ENCODE measurements at places on chromosomes 4 and X.

DNA sequence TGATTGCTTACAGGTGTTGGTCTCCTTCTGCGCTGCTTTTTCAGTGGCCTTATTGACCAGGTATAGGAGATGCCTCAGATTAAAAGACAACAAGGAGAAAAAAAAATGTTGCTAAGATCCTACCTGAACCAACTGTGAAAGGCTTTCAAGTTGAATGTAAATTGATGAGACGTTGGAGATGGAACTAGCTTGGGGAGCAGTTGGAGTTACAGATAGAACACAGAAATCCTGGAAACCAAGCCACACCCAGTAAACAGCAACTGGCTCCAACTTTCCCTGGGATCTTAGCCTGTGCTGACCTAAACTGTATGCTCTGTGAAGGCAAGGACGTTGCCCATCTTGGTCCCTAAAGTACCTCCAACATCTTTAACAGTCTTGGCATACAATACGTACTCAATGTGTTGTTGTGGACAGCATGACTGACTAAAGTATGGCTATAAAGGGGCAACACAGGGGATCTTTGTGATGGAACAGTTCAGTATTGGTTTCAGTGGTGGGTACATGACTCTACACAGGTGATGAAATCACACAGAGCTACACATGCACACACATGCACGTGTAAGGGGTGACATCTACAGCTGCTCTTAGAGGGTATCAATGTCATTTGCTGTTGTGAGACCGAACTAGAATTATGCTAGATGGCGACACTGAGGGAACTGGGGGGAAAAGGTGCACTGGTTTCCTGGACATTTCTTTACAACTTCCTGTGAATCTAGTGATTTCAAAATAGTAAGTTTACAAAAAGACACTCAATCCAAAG is 22.3 kb downstream of the GAB3 start:
- no peak for DNase-seq

GRCh38 chr4:20323991-20324390 is 72.3 kb downstream of the SLIT2 start:
- DNase-seq, result peak; percentile 37

- no peak for DNase-seq
Observed at GRCh38 chr4:152709675-152710438, 30.1 kb upstream of the TMEM154 start.

GRCh38 chrX:122739770-122740169 is 444.3 kb upstream of the GRIA3 start:
- DNase-seq, result no peak

GRCh38 chr4:40613456-40613855 is 16.2 kb downstream of the RBM47 start:
- DNase-seq, result peak; percentile 61

DNA sequence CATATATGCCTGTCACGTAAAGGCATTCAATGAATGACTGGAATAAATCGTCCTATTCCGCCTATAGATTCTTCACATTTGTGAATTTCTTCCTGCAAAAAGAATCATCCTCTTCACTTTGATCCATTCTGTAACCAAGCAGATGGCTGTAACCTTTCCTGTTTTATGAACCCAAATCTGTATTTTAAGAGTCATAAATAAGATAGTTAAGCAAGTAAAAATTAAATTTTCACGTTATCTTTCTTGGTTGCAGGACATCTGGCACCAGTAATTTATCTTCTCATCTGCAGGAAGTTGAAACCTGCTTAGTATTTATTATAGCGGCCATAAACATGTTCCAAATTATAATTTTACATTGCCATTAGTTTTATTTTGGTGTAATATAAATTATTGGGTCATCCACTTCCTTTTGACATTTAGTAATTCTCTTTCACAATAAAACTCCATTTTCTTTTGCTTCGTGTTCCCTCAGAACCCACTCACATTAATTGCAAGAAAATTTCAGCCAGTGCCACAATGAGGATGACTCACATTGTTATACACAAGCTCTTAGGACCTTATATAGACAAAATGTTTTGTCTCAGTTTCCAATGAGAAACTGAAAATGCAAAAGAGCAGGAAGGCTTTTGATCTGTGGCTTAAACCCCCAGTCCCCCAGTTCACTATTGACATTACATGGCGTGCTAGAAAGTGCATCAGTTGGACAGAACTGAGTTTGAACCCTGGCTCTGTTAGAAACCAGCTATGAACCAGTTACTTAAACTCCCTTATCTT is 51.1 kb downstream of the TMEM156 start:
- peak; percentile 15 for DNase-seq

- DNase-seq, result no peak
Observed at GRCh38 chr4:178316211-178316610, 874.0 kb upstream of the AGA start.

DNA sequence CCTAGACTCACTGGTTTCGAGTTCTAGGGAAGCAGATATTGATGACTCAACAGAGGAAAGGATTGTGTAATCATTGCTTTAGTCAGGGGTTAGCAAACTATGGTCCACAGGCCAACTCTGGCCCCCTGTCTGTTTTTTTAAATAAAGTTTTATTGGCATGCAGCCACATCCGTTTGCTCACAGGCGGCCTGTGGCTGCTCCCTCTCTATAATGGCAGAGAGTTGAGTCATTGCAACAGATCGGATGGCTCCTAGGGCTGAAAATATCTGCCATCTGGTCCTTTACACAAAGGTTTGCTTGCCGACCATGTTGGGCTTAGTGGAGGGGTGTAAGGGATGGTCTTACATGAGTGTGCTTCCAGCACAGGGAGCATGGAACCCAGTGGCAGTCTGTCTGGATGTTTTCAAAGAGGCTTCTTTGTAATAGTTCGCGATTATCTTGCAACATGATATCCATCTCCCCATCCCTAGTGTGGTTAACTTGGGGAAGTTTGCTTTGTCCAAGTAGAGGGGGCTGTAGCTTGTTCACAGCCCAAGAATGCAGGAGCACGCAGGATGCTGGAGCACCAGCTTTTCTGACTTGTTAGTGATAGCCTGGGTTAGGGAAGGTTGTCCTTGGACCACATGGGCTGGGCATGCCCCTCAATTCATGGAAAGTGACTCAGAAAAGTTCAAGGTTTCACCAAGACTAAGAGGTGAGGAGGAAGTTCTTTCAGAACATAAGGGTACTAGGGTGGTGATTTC is 59.3 kb upstream of the CLDN34 start:
- peak; percentile 46 for DNase-seq

GRCh38 chr4:140027101-140027500 is 126.9 kb downstream of the MAML3 start:
- no peak for DNase-seq

GRCh38 chrX:39238006-39238405 is 436.7 kb downstream of the MID1IP1 start:
- DNase-seq, result no peak

GRCh38 chr4:8651661-8652180 is 59.2 kb downstream of the CPZ start:
- no peak for DNase-seq

GRCh38 chrX:140983730-140984129 is 18.7 kb upstream of the SPANXB1 start:
- no peak for DNase-seq

DNA sequence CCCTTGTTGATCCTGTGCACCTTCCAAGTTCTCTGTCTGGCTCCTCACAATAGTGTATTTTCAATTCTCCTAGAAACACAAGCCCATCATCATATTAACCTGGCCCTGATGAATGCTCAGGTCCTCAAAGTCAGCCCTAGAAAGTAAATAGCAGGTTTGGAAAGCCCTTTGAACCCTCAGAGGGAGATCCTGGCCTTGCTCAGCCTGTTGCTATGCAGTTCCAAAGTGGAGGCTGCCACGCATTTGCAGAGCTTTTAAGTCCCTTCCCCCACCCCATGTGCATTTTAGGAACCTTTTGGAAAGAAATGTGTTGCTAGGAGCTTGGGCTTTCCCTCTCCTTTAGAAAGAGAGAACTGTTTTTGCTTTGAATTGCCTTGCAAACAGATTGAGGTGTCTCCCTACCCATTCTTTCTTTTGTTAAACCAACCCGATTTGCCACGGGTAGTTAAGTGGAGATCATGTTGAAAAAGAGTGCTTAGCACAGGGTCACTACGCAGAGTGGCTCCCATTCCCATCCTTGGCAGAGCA is 12.2 kb downstream of the MAMLD1 start:
- no peak for DNase-seq

- no peak for DNase-seq
Observed at GRCh38 chr4:40425799-40426574, 90.9 kb downstream of the CHRNA9 start.

DNA sequence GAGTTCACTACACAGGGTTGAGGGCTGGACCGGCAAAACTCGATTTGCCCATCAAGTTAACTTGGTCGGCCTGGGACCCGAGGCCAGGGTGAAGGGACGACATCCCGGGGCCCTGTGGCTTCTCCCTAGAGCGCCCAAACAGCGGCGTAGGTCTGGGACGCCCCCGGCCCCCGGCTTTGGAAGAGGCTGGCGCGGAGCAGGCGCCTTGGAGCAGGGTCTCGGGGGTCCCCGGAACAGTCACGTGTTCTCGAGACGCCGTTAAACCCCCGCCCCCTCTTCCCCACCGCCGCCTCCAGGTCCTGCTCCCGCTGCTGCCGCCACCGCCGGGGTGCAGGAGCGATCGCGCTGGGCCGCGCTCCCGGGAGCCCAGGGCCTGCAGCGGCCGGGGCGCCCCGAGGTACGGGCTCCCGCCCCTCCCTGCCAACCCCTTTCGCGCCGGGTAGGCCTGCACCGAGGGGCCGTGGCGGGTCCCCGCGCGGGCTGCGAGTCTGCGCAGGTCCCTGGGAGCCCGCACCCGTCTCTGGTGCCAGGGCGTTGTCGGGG is at the start of gene NPY5R:
NPY5R (plus strand) TSS at position 289 of the 543 bp plus-strand sequence. CDS start 6,382 bp downstream, outside the sequence.
- no peak for DNase-seq

DNA sequence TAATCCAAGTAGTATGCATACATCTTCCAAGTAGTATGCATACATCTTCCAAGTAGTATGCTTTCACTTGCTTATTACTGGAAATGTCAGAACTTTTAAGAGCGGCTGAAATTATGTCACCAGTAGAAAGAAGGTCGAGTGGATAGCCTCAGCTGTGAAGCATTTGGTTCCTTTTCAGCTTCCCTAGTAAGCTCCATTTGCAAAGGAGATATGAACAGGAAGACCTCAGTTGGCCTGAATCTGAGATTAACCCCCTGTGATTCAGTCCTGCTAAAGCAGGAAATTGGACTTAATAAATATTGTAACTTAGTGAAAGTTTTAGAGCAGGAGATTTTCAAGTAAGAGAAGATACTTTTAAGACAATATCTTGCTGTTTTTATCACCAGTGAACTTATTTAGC is 48.1 kb downstream of the PCDH7 start:
- DNase-seq, result no peak

GRCh38 chr4:99219072-99219471 is at the start of gene ADH6:
Gene ADH6 (minus strand): TSS chr4:99219246. CDS start chr4:99219152, 94 bp downstream.
- peak; percentile 48 for DNase-seq

DNA sequence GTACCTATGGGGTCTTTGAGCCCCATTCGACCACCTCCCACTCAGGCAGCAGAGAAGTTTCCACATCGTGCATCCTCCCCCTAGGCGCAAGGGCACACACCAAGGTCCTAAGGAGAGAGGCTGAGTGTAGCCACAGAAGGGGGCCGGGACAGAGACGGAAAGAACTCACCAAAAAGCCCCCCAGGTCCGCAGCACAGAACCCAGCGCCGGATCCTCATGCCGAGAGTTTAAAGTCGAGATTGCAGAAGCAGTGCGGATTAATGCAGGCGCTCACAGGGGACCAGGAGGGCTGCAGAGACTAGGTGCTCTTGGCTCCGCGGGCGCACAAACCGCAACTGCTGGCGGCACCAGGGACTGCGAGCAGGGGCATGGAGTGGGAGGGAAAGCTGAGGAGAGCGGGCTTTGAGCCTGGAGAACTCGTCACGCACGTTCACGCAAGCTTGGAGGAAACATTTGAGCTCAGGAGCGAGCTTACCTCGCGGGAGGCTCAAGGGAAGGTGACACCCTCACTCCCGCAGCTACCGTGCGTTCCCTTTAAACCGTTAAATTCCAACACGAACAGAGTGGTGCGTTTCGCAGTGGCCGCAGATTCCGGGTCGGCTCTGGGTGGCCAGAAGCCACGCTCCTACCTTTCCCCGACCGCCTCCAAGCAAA is 8.5 kb downstream of the NKX3-2 start:
- no peak for DNase-seq

DNA sequence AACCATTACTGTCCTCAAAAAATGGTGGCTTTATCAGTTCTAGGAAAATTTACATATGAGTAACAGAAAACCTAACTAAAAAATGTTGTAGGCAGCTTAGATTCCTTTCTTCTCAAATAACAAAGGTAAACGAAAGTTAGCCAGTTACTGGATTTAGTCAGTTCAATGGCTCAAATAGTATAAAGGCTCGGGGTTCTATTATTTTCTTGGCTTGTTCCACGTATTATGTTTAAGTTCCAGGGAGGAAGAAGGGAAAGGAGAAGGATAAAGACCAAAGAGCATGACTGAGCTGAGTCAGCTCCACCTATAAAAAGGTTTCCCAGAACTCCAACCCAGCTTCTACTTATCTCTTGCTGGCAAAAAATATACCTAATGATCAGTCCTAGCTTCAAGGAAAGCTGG is 41.0 kb upstream of the MAB21L2 start:
- no peak for DNase-seq

- DNase-seq, result peak; percentile 33
Observed at GRCh38 chrX:68438575-68438974, 5.3 kb upstream of the OPHN1 start.

- peak; percentile 60 for DNase-seq
Observed at GRCh38 chrX:80537096-80537495, 116.8 kb downstream of the TENT5D start.

DNA sequence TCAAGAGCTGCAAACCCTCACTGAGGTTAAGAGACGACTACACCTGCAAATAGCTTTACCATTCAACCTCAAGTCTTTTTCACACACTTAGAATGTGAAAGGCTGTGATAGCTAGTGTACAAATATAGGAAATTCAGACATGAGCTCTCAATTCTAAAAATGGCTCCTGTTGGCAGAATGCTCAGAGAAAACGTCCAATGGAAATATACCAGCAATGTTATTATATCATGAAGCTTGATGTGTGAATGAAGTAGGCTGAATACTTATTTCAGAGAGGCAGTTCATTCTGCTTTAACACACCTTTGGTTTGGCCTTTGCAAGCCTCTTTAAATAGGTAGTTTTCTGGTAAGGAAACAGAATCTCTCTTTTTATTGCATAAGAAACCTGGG is 227.6 kb downstream of the ADAMTS3 start:
- DNase-seq, result no peak

DNA sequence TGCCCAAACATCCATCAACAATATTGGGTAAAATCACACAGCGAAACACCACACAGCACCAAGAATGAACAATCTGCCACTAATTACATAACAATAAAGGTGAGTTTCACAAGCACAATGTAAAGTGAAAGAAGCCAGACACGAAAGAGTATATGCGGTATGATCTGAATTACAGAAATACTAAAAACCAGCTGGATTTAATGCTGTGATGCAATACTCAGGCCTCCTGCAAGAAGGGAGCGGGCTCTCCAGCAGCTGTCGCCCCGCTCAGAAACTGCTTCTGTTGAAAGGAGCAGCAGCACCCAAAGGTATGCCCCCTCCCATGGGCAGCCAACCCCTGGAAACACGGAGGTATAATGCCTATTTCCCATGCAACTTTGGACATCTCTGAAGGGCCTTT is 77.0 kb downstream of the PAPSS1 start:
- no peak for DNase-seq

- DNase-seq, result no peak
Observed at GRCh38 chr4:8919651-8920288, 48.1 kb upstream of the HMX1 start.

- no peak for DNase-seq
Observed at GRCh38 chr4:136653640-136654406, 878.5 kb downstream of the PCDH18 start.

- no peak for DNase-seq
Observed at GRCh38 chr4:161546902-161547301, 616.9 kb downstream of the FSTL5 start.
